ENCODE measurements at places on chromosomes 3 and 15.

- DNase-seq, result no peak
Observed at GRCh38 chr3:74739242-74739641, 124.8 kb upstream of the CNTN3 start.

DNA sequence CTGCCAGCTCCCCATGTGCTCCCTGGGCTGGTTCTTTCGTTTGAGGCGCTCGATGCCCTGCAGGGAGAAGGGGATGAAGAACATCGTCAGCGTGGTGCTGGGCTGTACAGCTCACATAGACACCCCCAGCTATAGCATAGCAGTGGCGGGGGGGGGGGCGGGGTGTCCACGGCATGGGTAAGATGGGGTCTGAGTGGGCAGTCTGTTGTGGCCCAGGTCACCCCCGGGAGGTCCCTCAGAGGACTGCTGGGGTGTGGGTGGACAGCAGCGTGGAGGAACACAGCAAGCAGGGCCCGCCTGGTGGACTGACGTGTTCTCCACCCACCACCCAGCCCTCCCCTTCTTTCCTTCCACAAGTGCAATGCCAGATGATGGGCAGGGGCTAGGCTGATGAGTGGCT is 43.7 kb downstream of the TGM4 start:
- no peak for DNase-seq

DNA sequence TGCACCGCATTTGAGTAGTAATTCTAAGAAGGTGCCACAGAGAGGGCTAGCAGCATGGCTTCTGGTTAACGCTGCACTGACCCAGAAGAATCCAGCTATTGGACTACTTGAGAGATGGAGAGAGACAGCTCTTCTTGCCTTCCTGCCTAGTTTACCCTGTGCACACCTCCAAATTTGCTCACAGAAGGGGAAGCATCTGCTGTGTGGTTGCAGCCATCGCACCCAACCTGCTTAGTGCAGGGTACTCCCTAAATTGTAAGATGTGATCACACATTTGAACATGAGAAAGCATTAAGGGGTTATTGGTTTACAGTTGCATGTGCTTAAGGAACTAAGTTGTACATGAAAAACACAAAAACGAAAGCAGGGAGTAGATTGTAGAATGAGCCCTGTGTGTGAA is 122.1 kb downstream of the FOXB1 start:
- DNase-seq, result no peak

- DNase-seq, result no peak
Observed at GRCh38 chr3:115164374-115165221, 17.5 kb upstream of the ZBTB20 start.

GRCh38 chr15:52178765-52179164 is 12.4 kb downstream of the GNB5 start:
- DNase-seq, result no peak

GRCh38 chr3:54261141-54261540 is 138.8 kb downstream of the CACNA2D3 start:
- no peak for DNase-seq

GRCh38 chr3:138381413-138381901 is 33.1 kb downstream of the MRAS start:
- no peak for DNase-seq

- DNase-seq, result no peak
Observed at GRCh38 chr3:172700256-172700655, 10.6 kb downstream of the NCEH1 start.

GRCh38 chr3:98877132-98877531 is 24.4 kb downstream of the DCBLD2 start:
- DNase-seq, result no peak

DNA sequence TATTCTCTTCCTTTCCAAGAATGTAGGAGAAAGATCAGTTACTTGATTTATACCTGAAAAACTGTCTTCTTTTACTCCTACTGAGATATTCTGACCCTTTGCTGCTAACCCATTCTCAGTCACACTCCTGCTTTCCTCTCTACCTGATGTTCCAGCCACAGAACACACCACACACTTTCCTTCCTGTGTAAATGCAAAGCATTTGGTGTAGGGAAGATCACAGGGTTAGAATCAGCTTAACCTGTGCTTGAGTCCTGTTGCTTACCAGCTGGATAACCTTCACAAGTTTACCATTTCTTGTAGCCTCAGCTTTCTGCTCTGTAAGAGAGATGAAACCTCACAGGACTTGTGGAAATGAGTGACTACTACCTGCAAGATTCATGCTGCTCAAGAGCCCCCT is 489.8 kb upstream of the GOLIM4 start:
- no peak for DNase-seq

GRCh38 chr3:124395162-124395561 is 335.1 kb upstream of the UMPS start:
- no peak for DNase-seq

- DNase-seq, result no peak
Observed at GRCh38 chr3:142213298-142213697, 12.1 kb downstream of the GK5 start.

GRCh38 chr15:47744496-47744895 is 27.2 kb downstream of the SEMA6D start:
- no peak for DNase-seq

GRCh38 chr3:33372218-33373081 is 67.8 kb downstream of the UBP1 start:
- DNase-seq, result no peak

Data from HL-60 (cell line).